ENCODE measurements at places on chromosomes 1 and 21.

DNA sequence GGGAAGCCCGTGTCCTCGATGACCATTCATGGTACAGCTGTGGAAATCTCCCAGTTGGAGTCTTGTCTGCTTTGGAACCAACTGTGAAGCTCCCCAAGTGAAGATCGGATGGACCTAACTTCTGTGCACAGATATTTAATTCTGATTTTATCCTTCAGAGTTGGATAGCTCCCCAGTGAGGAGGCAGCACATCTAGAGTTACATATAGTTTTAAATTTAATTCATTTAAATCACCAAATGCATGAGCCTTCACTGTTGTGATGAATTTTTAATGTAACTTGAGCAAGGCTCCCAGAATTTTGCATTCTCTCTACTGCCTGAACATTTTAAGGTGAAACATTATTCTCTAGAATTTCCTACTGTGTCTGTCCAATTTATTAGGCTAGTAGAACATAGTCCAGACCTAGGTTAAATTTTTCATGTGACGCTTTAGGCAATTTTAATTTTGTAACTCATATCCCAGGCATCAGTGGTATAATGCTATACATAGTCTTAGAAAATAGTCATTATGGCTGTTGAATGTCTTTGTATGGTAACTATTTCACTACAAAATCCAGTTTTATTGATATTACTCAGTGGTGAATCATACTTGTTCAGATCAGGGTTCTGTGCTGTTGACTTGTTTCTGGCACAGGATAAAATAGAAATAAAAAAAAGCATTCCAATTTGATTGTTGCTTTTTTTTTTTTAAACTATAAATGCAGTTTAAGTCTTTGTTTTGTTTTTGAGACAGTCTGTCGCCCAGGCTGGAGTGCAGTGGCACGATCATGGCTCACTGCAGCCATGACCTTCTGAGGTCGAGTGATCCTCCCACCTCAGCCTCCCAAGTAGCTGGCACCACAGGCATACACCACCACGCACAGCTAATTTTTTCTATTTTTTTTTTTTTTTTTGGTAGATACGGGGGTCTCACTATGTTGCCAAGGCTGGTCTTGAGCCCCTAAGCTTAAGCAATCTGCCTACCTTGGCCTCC is 66.9 kb downstream of the PRDM2 start:
- no peak for DNase-seq
- peaks cover 19% of the 10 kb centered on the region for H3K4me1 ChIP-seq
- H3K27ac ChIP-seq, result no peak overlapping the region
- H3K4me3 ChIP-seq, result no peak overlapping the region

GRCh38 chr1:111943846-111944749 is 45.4 kb downstream of the KCND3 start:
- no peak for DNase-seq
- no peaks in the 10 kb centered on the region for H3K4me1 ChIP-seq
- H3K27me3 ChIP-seq, result no peaks in the 10 kb centered on the region
- H3K36me3 ChIP-seq, result no peaks in the 10 kb centered on the region
- H3K27ac ChIP-seq, result no peak overlapping the region

GRCh38 chr1:115771094-115771846 is 2.8 kb upstream of the CASQ2 start:
- no peaks in the 10 kb centered on the region for H3K36me3 ChIP-seq
- H3K27ac ChIP-seq, result no peak overlapping the region
- no peaks in the 10 kb centered on the region for H3K27me3 ChIP-seq
- DNase-seq, result no peak
- no peak overlapping the region for H3K4me3 ChIP-seq

GRCh38 chr1:35448344-35448801 is 108.8 kb downstream of the KIAA0319L start:
- H3K27me3 ChIP-seq, result no peaks in the 10 kb centered on the region
- H3K27ac ChIP-seq, result no peak overlapping the region
- no peaks in the 10 kb centered on the region for H3K36me3 ChIP-seq
- no peak for DNase-seq

DNA sequence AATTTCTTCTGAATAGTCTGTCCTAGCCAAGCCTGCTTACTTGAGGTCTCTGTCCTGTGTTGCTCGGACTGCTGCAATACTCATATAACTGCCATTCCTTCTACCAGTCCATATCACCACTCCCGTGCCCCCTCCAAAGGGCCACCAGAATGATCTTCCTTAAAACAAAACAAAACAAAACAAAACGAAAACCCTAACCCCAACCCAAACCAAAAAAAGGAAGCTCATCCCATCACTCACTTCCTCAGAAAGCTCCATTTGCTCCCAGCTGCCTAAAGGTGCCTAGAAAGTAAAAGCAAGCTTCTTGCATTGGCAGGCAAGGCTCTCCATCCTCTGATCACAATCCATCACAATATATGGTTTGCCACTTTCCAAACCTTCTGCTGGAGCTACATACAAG is 20.3 kb downstream of the USP24 start:
- no peaks in the 10 kb centered on the region for H3K36me3 ChIP-seq
- no peaks in the 10 kb centered on the region for H3K27me3 ChIP-seq
- H3K4me3 ChIP-seq, result no peak overlapping the region
- DNase-seq, result no peak
- H3K27ac ChIP-seq, result no peak overlapping the region

DNA sequence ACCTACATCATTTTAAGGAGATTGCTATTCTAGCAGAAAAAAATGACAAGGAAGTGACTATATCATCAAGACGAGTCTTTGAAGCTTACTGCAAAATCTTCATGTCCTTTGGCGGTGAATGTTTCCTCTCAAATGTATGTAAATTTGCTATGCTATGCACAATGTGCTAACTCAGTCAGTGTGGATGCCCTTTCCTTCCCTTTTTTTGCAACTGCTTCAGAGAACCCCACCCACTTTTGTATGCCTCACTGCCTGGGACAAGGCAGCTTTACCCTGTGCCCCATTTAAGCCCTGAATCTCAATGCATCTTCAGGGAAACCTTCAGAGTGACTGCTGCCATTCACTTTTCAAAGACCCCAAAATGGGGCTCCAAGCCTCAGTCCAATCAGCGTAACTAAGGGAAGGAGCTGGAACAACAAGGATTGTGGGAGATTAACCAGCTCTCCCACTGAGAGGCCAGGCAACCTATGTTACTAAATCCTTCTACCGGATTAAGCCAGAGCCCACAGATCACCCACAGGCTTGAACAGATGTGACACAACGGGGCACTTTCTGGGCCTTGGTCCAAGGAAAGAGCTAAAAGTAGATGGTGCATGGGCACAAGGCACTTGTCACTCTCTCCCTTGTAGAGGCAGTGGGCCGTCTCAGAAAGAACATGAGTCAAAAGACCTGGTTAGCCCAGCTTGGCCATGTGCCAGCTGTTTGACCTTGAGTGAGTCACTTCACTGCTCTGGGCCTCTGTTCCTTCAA is 154.4 kb downstream of the PLPP3 start:
- H3K4me1 ChIP-seq, result no peaks in the 10 kb centered on the region
- peak; percentile 18 for DNase-seq
- H3K27ac ChIP-seq, result no peak overlapping the region
- H3K36me3 ChIP-seq, result no peaks in the 10 kb centered on the region
- H3K4me3 ChIP-seq, result no peak overlapping the region
- no peaks in the 10 kb centered on the region for H3K27me3 ChIP-seq

DNA sequence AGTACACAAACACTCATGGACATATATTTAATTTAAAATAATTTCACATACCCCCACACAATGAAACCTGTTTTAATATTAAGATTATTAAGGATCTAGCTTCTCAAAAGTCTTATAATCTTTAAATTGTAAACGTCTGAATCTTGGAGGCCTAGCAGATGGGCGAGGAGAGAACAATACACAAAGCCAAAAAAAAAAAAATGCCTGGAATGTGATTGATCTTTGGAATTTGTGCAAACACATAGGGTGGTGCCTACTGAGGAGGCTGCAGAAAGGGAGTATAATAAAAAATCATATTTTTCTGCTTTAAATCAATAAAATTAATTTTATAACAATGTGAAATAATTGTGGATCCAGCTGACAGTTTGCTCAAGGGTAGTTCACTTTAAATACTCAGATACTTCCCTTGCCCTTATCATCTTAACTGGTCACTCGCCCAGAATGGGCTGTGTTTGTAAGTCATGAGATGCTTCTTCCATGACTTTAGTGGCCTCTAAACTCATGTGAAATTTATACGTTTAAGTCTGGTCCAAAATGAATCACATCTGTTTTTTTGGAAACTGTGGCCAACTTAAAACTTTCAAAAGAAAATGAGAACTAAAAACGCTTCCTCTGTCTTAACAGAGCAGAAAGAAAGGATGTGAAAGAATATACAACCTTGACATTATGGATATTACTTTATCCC is 802.8 kb upstream of the CXADR start:
- peak; percentile 15 for DNase-seq
- no peak overlapping the region for H3K4me3 ChIP-seq
- no peaks in the 10 kb centered on the region for H3K4me1 ChIP-seq
- H3K27me3 ChIP-seq, result no peaks in the 10 kb centered on the region

Measured in ovary (tissue), 10 donors.